ENCODE measurements at places on chromosomes 11 and 22.
A peak's percentile ranks its signal among the peaks of the same experiment; 100 is the strongest.

GRCh38 chr11:103016031-103016430, 60.5 kb upstream of the MMP13 start:
- no peak for DNase-seq

DNA sequence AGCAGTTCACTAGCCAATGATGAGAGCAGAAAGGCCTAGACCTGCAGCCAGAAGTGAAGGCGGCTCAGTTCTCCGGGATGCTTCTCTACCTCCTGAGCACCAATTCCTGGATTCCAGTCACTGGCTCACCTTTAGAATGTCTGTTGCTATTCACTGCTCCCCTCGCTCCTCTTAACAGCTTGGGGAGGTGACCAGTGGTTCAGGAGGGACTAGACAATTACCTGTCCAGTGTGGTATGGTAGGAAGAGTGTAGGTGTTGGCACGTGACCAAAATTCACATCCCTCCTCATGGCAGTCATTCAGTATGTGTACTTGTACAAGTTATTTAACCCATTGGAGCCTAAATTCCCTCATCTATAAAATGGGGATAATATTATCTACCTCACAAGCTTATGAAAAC, 4.0 kb downstream of the THRSP start:
- no peak for DNase-seq

GRCh38 chr11:31921081-31921480, 110.0 kb upstream of the PAX6 start:
- no peak for DNase-seq

DNA sequence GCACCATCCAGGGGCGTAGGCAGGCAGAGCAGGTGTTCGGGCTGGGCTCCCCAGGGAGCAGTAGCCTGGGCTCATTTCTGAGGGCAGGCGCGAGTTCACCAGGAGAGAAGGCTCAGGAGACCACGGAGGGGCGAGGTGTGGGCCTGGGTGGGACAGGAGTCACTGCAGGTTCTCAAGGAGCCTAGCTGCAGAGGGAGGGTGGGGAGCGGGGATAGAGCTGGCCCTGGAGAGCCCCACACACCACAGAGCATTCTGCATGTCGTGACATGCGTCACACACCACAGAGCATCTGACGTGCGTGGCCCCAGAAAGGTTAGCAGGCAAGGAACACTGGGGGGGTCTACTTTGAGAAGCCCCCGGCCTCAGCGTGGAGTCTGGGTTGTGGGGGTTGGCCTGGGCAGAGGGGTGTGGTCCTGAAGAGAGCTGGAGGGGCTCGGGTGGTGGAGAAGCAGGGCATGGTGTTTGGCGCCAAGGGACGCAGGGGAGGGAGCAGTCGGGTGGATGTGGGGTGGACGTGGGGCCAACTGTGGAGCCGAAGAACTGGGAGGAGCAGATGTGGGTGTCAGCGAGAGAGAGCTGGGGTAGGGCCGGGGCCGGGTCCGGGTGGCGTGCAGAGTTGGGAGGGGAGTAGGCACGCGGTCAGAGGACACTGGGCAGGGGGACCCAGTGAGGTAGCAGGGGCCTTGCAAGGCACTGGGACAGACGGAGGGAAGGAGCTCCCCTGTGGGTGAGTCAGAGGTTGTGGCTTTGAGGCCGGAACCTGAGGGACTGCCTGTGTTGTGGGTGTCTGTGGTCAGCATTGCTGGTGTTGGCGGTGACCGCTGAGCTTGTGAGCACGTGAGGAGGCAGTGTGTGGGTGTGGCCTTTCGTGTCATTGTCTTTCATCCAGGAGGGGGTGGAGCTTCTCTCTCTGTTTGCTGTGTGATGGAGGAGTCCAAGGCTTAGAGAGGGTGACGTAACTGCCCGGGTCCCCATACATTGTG, 25.5 kb downstream of the CTTN start:
- DNase-seq, result no peak

GRCh38 chr11:32960553-32961164, 55.0 kb upstream of the DEPDC7 start:
- peak; percentile 87 for DNase-seq

DNA sequence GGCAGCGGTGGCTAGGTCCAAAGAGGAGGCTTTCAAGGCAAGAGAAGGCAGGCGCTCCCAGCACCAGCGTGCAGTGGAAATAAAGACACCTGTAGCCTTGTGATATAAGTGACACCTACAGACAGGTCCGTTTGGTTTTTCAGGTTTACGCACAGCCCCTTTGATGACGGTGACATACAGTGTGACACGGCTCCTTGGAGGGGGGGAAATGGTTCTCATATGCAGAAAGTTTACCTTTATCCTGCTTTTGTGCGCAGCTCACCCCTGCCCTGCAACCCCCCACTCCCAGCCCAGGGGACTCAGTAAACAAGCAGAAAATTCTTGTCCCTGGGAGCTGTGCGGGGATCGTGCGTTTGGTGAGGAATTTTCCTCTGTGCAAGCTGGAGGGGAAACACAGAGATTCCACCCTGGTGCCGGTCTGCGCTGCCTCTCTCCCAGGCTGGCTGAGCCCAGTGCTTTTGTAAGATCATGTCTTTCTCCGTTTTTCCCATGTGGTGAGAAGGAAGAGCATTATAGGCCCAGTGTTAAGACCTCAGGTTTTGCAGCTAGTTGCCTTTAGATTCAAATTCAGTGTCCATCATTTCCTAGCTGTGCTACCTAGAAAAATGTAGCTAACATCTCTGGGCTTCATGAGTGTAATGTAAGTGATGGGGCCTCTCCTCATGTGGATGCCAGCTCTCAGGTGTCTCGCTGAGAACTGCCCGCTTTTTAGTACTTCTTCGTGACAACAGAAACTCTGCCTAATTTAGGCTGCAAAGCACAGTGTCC, at the start of gene ELF5:
ELF5 (minus strand) TSS at position 113 of the 768 bp plus-strand sequence. CDS start 8,045 bp downstream, outside the sequence.
- DNase-seq, result no peak

- DNase-seq, result peak; percentile 98
Observed at GRCh38 chr11:68121067-68121899, at the start of gene CHKA. Gene CHKA, minus strand, starts transcription at chr11:68121388. Its CDS starts 211 bp downstream, at chr11:68121177.

- DNase-seq, result no peak
Observed at GRCh38 chr11:47566149-47566698, 825 bp downstream of the PTPMT1 start.

GRCh38 chr11:63557570-63557969, 5.6 kb downstream of the PLAAT2 start:
- no peak for DNase-seq

GRCh38 chr11:45704635-45705034, 39.2 kb upstream of the CHST1 start:
- no peak for DNase-seq

- DNase-seq, result no peak
Observed at GRCh38 chr11:58502004-58502403, 5.9 kb downstream of the OR5B21 start.

DNA sequence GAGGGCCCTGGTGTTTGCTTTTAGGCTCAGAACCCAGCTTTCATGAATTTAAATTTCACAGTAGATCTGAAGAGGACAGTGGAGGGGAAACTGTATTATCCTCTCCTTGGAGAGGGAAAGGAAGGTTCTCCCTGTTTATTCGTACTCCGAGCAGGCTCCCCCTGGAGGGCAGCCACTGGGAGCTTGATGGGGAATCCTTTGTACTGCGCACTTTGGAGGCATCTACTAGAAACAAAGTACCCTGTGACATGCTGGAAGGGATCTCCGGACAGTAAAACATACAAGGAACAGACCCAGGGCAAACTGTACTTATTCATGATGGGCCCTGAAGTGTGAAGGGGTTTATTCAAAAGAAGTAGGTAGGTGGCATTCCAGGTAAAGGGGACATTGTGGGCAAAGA, 27.2 kb downstream of the NAV2 start:
- DNase-seq, result no peak

GRCh38 chr22:42172773-42173172, 42.2 kb upstream of the CYP2D6 start:
- peak; percentile 33 for DNase-seq

DNA sequence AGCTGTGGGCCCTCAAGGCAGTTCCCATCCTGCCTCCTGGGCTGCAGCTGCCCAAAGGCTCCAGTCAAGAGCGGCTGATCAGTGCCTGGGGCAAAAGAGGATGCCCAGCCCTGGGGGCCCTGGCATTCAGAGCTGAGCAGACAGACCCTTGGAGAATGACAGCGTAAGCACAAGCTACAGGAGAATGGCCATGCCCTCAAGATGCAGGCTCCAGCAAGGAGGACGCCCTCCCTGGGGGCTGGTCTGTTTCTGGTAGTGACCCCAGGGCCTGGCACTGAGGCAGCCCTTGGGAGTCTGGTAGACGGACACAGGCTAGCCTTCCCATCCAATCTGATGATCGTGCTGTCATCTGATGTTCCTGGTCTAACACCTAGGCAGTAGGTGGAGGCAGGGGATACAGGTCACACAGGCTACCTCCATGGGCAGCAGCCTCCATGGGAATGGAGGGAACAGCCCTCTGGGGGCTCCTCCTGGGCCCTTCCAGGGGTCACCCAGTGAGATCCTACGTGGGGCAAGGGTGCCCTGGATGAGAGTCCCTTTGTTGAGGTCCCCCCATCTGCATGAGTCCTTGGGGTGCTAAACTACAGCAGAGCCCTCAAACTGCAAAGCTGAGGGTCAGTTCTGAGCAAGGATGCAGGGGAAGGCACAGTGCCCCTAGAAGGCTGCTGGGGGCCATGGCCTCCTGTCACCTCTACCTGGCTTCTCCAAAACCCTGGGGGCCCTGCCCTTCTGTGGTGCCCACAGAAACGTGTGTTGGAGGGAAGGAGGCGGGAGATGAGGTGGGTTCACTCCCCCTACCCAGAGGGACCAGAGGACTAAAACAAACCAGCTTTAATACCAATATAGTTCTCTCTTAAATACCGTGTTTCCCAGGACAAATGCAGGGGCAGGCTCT, 10.2 kb upstream of the SF1 start:
- no peak for DNase-seq

GRCh38 chr22:48581796-48582469, 1245.7 kb downstream of the BRD1 start:
- peak; percentile 68 for DNase-seq

DNA sequence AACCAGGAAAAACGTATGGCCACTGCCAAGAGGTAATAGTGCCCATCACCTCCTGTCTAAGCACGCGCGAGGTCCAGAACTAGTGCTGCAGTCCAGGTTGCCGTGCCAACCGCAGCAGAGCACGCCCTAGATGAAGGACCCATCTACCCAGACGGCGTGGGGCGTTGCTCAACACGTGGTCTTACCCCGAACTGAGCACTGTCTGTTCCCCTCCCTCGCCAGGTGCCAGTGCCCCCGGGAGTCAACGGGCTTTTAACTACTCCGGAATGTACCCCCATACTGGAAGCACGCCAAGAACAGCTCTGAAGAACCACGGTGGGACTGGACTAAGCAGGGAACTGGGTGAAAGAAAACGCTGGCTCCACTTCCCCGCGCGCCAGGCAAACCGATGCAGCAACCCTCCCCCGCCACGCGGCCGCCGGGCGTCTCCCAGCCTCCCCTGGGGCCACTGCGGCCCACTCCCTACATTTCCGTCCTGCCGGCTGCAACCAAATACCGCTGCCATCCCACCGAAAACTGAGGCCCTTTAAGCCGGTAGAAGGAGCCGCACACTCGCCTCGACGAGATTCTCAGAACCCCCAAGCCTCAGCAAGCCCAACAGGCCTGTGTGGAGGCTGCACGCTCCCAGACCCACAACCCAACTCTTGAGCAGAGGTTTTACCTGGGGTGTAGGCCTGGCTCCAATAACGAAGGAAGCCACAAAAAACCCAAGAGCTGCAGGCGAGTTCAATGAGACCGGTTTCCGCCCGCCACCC, at the start of gene HSPA8:
HSPA8 (minus strand) TSS at position 734 of the 755 bp plus-strand sequence. CDS start 812 bp downstream, outside the sequence.
- peak; percentile 82 for DNase-seq

- no peak for DNase-seq
Observed at GRCh38 chr11:130999086-130999485, 82.8 kb upstream of the SNX19 start.

- no peak for DNase-seq
Observed at GRCh38 chr11:34408580-34409172, 30.1 kb upstream of the CAT start.

DNA sequence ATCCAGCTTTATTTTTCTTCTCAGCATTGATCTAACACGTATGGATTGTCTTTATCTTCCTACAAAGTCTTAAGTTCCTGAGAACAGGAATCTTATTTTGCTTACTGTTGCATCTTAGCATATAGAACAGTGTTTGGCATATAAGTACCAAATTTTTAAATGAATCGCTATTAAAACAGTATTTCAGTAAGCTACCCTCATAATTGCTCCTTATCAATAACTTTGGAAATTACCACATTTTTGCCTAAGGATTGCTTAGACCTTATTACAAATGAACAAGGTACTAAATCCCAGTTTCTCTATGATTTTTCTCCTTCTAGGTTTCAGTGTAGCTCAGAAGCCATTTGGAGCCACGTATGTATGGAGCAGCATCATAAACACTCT, 9.7 kb downstream of the DEPDC7 start:
- DNase-seq, result no peak

GRCh38 chr11:47991266-47991830, 11.0 kb downstream of the PTPRJ start:
- DNase-seq, result no peak

DNA sequence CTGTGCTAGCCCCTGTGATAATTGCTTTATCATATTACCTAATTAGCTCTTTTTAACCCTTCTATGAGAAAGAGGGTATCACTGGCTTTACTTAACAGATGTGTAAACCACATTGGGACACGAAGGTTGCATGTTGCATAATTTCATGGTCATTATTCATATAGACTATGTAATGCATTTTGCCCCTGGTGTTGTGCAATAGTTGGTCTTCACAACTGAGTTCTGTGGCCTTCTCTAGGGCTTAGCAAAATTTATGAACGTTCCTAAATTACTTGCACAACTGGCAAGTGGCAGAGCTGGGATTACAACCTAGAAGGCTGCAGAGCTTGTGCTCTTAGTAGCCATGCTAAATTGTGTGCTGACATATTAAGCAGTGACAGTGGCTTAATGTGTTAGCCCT, 34.6 kb upstream of the PDGFD start:
- peak; percentile 83 for DNase-seq

- no peak for DNase-seq
Observed at GRCh38 chr11:110217223-110217877, 79.1 kb downstream of the RDX start.

DNA sequence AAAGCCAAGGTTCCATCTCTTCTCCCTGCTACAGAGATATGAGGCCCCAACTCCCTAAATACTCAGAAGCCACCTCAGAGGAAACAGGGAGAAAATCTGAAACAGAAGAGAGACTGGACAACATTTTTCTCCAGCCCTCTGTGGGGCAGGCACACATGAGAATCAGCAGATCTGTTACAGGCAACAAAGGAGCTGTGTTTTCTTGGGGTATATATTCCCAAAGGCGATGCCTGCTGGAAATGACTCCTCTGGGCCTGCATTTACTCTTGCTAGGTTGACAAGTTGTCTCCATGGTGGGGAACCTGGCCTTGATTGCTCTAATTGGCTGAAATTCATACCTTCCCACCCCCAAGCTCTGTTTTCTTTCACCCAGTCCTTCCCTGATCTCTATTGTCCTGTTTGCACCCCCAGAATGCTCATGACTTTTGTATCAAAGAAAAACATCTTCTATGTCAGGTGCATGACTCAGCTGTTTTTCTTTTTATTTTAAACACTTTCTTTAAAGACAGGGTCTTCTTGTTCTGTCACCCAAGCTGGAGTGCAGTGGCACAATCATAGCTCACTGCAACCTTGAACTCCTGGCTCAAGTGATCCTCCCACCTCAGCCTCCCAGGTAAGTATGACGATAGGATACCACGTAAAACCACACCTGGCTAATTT, 23.5 kb upstream of the P2RY6 start:
- no peak for DNase-seq

Measured in A673 (cell line).